AG04450 (cell line): ENCODE measurements at places on chromosomes 2 and 18. TPM values are rescaled to one million over a fixed set of nuclear protein-coding genes. Genes with fewer than 3 reads are reported as not detected.

Gene GALNT14
- 0.07 TPM in 1 of 2 replicates, not detected in the other for polyA plus RNA-seq

DNA sequence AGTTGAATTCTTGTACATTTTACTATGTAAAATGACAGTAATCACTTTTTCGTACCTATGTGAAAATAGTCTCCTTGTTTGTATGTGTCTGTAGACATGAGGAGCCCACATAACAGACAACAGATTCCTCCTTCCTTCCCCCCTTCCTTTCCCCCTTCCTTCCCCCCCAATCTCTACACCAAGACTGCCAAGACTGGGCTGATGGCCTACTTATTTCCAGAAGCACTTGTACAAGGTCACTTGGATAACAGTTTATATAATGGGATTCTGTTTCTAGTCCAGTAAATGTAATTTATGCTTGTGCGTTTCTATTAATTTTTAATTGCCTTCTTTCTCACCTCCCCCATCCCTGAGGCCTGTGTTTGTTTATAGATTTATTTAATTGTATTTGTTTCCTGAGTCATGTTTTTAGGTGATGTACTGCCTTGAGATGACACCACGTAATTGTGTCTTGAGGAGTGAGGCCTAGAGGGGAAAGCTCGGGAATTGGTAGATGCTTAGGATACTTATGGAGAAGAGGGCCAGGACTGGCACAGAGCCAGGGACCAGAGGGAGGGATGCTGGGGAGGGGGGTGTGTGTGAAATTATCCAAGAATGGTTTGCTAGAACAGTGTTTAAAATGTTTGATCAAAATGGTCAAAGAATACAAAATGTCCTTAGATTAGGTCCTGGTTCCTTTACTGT lies 12.3 kb downstream of the B3GNT2 start:
- no peak for DNase-seq

DNA sequence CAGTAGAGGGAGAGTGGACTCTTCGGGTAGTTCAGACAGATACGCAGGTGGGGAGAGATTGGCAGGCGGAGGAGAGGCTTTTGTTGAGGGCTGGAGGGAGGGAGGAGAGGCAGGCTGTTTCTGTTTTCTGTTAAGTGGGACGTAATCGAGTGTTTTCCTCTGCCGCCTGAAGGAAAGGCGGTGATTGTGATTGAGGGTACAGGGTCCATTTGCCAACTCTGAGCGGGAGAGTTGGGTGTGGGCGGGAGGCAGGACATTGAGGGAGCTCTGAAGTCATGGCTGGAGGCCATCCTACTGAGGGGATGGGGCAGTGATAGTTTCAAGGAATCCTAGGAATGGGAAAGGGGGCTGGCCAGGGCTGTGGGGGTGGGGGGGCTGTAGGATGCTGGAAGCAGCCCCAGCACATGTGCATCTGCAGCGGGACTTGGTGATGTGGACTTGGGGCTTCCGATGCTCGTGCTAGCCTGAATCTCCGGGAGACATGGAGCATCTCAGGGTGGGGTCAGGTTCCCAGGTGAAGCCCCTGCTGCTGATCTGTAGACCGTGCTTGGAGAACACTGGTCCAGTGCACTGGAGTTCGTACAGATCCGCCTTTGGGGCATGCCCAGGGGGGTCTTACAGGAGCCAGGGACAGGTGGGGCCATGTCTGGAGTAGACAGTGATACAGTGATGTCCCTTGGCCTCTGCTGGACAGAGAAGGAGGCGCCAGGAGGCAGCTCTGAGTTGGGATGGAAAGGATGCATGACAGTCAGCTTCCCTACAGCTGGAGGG lies 167.5 kb downstream of the AGAP1 start:
- DNase-seq, result no peak

Gene ZRANB3
- polyA plus RNA-seq, result 2.8 and 4.0 TPM in 2 replicates

- peak; percentile 6 for DNase-seq
These were observed 557.5 kb downstream of the ARHGAP15 start for GRCh38 chr2:143686585-143687164.

- DNase-seq, result no peak
These were observed 142.6 kb downstream of the TFCP2L1 start for GRCh38 chr2:121142452-121142851.

- no peak for DNase-seq
These were observed 65.6 kb downstream of the SCG2 start for GRCh38 chr2:223536546-223536945.

Gene PTH2R
- not detected in 2 replicates for polyA plus RNA-seq

DNA sequence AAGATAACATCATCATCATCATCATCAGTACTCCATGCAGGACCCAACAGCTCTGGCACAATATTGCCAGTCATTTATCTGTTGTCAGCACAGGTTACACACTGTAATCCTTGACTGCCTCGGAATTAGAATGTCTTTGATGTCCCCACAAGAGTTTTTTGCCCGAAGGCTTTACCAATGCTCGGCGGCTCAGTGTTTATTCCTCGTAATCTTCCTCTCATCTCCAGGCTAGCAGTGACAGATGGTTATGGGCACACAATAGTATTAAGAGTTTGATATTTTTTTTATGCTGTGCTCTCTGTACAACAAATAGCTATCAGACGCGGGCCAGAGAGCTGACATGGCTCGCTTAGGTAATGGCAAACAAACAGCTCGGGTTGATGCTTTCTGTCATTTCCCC lies 515.2 kb downstream of the ZEB2 start:
- DNase-seq, result no peak

DNA sequence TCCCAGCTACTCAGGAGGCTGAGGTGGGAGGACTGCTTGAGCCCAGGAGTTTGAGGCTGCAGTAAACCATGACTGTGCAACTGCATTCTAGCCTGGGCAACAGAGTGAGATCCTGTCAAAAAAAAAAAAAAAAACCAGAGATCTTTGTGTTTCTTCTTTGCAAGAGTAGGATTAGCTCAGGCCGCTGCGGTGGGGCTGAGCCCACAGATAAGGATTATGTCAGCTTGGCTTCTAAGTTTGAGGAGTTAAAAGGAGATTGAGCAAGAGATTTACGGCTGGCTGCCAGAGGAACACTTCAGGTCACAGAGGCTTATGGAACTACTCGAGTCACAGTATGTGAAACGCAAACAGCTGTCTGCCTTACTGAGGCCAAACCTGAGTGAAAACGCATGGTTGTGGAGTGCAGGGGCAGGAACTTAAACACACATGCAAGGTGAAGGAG lies 146.7 kb upstream of the L3MBTL4 start:
- peak; percentile 6 for DNase-seq

GRCh38 chr2:209519906-209520305 lies 96.1 kb downstream of the MAP2 start:
- no peak for DNase-seq

Gene PDIA6
- 345 and 487 TPM in 2 replicates for polyA plus RNA-seq

GRCh38 chr2:21055879-21056790 lies 12.3 kb upstream of the APOB start:
- no peak for DNase-seq

- DNase-seq, result peak; percentile 87
These were observed 106.9 kb upstream of the ITGB6 start for GRCh38 chr2:160306985-160307384.

DNA sequence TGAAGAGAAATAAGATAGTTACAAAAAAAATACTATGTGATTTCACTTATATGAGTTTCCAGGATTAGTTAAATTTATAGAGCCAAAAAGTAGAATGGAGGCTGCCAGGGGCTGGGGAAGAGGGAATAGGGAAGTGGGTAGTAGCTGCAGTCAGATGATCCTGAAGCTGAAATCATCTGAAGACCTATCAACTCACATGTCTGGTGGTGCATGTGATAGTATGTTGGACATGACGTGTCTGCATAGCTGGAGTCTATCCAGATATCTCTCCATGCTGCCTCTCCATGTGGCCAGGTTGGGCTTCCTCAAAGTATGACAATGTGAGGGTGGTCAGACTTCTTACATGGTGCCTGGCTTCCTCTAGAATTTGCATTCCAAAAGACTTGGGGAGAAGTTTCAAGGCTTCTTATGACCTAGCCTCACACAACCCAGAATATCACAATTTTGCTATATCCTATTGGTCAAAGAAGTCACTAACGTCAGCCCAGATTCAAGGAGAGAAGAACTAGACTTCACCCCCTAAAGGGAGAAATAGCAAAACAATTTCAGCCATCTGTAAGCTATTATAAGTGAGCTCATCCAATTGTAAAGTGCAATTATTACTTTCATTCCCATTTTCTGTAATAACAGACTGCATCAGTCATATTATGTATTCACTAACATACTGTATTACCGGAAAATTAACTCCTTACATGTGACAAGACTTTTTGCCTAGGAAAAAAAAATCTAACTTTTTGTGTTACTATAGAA lies 14.0 kb upstream of the ZNF396 start:
- DNase-seq, result no peak

- DNase-seq, result no peak
These were observed 1009.9 kb upstream of the NXPH2 start for GRCh38 chr2:139790136-139790535.

DNA sequence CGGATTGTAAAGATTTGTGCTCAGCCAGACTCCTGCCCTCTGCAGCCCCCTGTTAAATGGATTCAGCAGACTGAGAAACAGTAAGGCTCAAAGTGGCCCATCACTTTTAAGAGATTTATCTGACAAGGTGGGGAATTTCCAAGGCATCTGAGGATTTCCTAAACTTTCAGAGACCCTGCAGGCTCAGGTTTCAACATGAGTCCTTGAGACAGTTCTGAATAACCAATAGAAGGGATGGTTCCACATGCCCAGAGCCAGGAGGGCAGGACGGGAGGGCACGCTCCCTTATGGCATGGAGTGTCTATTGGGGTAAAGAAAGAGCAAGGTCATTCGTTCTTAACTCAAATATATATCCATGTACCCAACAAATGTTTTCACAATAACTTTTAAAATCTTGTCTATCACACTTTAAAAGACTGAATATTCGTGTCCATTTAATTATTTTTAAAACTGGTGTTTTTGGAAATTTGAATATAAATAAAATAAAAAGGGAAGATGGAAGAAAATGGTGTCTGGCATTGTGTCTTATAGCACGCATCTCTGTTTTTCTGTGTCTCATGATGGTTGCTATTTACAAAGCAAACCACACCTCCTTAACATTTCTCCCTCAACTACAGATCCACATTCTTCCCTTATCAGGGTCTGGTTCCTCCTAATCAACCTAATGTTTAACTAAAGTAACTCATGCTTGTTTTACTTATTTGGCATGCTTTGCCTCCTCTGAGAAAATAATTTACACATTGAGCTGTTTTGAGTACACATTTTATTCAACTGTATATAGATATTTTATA lies 56.0 kb upstream of the DSG1 start:
- no peak for DNase-seq

GRCh38 chr2:182066400-182067087 lies 80.9 kb downstream of the PPP1R1C start:
- DNase-seq, result peak; percentile 86

- DNase-seq, result no peak
These were observed 215.5 kb downstream of the TRIB2 start for GRCh38 chr2:12932192-12932591.

DNA sequence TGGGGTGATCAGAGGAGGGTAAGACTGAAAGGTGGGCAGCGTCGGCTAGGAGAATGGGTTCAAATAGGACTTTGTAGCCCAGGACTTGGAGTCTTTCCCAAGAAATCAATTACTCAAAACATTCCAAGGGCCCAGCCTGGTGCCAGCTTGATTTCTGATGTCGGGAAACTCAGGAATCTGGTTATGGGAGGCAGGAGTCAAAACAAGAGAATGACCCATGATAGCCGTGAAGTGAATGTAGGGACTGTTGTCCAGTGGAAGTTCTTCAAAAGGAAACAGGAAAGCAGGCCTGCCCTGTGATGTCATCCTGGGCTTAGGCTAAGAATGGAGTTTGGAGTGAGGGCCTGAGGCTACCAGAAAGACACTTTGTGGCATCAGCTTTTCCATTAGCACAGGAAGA lies 67.4 kb upstream of the SLC14A2 start:
- no peak for DNase-seq

Gene CPO
- polyA plus RNA-seq, result 0.12 TPM in 1 of 2 replicates, not detected in the other

GRCh38 chr2:188320861-188321260 lies 29.2 kb downstream of the GULP1 start:
- no peak for DNase-seq

DNA sequence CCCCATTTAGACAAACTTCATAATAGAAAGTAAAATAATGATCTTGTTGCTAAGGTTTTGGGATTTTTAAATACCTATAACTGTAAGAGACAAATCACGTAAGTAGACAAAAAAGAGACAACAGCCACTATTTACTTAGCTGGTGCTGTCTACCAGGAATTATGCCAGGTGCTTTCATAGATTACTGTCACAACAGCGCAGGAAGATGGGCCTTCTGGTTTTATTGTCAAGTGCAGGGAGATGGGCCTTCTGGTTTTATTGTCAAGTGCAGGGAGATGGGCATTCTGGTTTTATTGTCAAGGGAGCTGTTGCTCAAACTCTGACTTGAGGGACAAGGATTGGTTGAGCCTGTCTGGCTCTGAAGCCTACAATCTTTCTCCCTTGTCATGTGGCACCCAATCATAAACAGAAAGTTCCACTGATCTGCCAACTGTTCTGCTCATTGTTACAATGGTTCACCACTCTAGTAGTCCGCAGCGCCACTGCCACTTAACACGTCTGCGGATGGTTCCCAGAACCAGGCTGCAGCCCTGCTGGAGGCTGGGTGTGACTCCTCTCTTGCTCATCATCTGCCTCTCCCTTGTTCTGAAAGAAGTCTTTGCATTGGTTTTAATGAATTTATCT lies 95.0 kb downstream of the RNF144A start:
- no peak for DNase-seq

Gene SLC5A7
- not detected in 2 replicates for polyA plus RNA-seq

Gene TMEM247
- polyA plus RNA-seq, result not detected in 2 replicates

DNA sequence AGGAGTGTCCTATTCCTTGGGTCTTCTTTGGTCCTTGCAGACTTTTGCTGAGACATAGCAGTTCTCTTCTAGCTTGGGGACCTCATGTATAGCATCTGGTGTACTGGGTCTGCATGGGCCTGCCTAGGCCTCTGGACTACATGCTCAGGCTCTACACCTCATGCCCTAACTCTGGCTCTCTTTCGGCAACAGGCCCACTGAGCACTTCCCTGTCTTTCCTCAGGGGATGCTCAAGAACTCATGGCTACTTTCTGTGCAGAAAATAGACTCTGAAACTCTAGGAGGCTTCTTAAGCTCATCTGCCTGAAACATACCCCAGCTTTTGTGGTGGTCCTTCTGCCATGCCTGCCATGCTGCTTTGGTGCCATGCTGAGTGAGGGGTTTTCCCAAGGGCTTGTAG lies 21.5 kb upstream of the CPS1 start:
- no peak for DNase-seq

Gene TUBA3E
- polyA plus RNA-seq, result not detected in 2 replicates

DNA sequence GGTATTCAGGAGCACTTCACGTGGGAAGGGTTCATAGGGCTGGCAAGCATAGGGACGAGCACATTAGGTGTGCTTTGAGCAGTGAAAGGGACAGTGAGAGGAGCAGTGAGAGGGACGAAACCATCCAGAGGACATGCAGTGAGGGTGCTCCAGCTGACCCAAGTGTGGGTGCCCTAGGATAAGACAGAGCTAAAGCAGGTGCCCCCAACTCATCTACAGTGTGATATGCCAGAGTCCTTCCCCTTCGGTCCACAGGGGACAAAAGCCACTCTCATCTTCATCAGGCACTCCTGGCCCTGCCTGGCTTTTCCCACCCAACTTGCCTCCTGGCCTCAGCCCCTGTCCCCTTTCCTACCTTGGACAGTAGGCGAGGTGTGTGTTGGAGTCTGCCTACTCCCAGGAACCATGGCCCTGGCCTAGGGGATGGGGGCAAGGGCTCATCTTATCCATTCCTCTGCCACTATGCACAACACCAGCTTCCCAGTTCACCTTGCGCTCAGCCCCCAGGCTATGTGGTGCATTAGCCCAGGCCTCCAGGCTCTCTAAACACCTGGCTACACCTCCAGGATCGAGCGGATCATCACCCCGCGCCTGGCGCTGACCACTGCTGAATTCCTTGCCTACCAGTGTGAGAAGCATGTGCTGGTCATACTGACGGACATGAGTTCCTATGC lies 16.1 kb upstream of the ANKRD53 start:
- DNase-seq, result no peak

Gene TRIM43
- not detected in 2 replicates for polyA plus RNA-seq
